ENCODE measurements at places on chromosomes 1 and 21.
A peak's percentile ranks its signal among the peaks of the same experiment; 100 is the strongest.

DNA sequence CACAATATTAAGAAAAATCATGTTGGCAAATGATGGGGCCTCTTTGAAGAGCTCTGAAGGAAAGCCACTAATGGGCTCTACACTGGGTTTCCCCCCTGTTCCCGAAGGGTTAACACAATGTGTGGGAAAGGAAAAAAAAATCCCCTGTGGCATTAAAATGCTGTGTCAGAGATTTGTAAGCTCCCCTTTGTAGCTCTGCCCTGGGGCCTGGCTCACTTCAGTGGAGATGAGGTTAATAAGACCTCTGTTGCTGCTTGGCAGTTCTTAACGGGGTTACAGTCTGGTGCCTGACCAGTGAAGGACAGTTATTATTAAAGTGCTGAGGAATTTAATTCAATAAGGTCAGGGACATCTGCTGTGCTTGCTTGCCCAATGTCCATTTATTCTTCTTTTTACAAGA is 129.7 kb upstream of the UBE2U start:
- no peak for DNase-seq

DNA sequence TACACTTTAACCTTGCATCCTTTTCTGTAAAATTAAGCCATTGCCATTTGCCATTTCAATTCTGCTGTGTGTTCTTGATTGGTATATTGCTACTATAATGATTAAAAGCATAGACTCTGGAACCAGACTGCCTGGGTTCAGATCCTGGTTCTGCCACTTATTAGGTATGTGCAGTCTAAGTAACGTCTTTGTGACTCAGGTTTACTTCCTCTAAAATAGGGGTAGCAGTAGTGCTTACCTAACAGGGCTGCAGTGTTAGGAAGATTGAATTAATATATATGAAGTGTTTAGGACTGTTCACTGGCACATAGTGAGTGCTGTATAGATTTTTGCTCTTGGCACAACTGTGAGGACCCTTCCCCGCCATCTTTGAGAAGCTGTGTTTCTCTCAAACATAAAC is 4.4 kb downstream of the CDC42 start:
- no peak for DNase-seq

DNA sequence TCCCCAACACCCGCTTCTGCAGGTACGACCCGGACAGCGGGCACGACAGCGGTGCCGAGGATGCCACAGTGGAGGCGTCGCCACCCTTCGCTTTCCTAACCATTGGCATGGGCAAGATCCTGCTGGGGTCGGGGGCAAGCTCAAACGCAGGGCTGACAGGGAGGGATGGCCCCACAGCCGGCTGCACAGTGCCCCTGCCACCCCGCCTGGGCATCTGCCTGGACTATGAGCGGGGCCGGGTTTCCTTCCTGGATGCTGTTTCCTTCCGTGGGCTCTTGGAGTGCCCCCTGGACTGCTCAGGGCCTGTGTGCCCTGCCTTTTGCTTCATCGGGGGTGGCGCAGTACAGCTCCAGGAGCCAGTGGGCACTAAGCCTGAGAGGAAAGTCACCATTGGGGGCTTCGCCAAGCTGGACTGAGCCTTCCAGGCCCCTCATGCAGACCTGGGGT is 10.1 kb downstream of the TRIM46 start:
- DNase-seq: no peak

GRCh38 chr1:29591601-29592260 is 355.4 kb downstream of the PTPRU start:
- no peak for DNase-seq

DNA sequence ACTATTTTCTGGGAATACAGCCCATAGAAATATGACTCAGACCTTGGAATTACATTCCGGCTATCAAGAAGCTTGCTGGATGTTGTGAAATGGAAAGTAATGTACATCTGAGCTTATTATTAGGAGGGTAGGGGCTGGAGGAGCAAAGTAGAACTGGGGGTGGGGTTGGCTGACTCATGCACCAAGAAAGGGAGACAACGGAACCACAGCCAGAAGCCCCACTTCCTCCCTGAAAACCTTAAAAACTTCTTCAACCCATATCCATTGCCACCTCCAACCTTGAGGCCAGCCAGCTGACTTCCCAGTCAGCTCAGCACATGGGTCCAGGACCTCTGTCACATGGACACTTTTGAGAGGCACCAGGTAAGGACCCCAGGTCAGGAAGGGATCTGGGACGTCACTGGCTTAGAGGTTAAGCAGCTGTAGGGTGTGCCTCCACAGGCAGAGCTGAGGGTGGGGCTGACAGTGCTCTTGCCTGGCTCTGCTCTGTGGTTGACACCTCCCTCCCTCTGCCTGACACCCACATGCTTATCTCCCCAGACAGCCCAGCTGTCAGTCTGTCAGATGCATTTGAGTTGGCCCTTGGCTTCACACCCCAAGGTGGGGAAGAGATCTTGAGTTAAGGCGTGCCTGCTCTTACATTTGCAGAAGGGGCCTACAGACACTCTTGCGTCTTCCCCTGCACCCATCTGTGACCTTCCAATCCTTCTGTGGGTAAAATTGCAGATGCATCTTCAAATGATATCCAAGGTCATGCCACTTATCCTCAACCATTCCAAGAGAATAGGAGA is 5.7 kb upstream of the ZNF683 start:
- DNase-seq: no peak

DNA sequence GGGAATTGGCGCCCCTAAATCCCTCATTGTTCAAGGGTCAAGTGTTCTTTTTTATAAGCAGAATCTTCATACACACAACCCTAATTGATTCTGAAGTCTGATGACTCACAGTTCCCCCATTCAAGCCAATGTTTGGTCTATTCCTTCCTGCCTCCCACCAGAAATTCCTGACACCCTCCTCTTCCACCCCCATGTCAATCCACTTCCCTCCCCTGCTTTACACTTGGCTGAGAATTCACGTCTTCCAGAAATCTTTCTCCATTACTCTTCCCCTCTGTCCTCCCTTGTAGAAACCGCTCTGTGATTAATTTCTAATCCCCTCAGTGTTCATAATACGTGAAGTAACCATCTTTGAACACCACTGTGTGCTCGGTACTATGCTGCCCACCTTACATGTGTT is 76.2 kb upstream of the CD34 start:
- no peak for DNase-seq

DNA sequence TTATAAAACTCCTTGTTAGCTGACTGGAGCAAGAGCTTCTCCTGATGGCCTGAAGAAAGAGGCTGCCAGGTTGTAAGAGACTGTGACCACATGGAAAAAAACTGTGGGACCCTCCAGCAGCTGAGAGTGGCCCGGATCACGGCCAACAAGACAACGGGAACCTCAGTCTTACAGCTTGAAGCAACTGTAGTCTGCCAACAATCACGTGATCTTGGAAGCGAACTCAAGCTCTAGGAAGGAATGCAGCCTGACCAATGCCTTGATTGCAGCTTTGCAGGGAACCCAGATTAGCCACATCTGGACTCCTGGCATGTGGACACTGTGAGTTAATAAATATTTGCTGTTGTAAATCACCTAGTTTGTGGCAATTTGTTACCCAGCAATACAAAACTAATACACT is 442.6 kb upstream of the PRMT6 start:
- DNase-seq: no peak

DNA sequence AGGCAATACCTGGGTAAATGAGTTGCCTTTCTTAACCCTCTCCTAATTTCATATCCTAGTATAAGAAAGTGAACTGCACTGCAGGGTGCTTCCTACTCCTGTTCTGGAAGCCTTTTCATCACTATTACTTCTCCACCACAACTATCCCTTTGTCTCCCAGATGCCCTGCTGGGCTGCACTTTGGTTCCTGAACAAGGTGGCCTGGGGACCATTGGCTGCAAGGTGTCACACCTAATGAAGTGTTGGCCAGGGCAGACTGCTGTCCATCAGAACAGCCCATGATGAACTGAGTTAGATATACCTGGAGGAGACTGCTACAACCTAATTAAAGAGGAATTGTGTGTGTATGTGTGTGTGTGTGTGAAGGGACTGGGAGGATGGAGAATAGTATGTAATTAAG is 1.9 kb upstream of the KLHDC8A start:
- DNase-seq: no peak

DNA sequence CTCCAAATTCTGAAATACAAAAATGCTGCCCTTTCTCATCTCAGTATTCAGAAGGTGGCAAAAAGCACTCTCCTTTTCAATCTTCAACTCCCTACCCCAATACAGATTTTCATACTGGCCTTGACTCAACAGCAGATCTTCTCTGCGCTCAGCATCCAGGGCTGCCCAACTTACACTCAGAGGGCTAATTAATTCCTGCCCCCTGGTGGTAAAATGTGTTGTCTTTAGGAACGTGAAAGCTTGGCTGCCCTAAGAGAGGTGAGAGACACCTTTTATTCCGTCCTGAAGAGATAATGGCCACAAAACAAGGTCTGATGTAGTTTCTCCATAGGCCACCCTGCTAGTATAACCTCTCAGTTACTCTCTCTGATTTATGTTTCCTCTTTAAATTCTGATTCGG is 25.0 kb downstream of the KRTAP24-1 start:
- peak; percentile 54 for DNase-seq

GRCh38 chr1:183912265-183912886 is 107.5 kb downstream of the RGL1 start:
- no peak for DNase-seq

GRCh38 chr1:162036163-162036562 is 12.5 kb upstream of the OLFML2B start:
- DNase-seq: no peak

DNA sequence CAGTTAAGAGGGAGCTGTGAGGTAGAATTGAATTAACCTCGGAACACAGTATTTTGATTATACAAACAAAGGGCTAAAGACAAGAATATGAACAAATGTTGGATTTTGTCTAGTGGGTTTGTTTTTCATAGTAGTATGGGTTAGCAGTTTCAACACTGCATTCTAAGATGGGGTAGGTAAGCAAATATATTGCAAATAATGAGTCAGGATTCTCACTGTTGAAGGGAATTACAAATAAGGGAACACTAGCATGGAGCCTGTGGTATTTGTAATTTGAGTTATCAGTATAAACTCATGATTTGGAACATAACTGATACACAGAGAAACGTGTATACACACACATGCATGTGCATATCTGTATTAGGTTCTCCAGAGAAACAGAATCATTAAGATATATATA is 44.5 kb downstream of the CD55 start:
- DNase-seq: no peak

DNA sequence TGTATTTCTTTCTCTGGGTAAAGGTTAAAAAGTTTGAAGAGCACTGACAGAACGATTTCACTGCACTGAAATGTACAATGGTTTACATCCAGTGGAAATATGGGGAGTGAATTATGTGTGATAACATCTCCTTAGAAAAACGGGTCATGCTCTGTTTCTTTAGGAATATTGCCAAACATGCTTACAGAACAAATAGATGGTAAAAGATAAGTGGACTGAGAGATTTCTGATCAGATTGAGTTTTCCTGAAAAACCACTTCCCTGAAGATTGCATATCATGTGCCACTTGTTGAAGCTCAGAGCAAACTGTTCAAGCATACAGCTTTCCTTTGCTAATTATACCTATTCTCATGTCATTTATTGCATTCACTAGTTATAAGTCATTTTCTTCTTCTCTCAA is 29.9 kb upstream of the DISP1 start:
- no peak for DNase-seq

GRCh38 chr1:168236836-168237611 is 11.2 kb downstream of the SFT2D2 start:
- no peak for DNase-seq

- peak; percentile 79 for DNase-seq
Measured at GRCh38 chr1:178093951-178094738, at the start of gene RASAL2. Gene RASAL2, plus strand, starts transcription at chr1:178094104. Its CDS starts 389 bp downstream, at chr1:178094493.

GRCh38 chr1:59759156-59759925 is 55.4 kb upstream of the HOOK1 start:
- peak; percentile 87 for DNase-seq

- peak; percentile 87 for DNase-seq
Measured at GRCh38 chr1:47532921-47533792, 95.3 kb downstream of the FOXD2 start.

DNA sequence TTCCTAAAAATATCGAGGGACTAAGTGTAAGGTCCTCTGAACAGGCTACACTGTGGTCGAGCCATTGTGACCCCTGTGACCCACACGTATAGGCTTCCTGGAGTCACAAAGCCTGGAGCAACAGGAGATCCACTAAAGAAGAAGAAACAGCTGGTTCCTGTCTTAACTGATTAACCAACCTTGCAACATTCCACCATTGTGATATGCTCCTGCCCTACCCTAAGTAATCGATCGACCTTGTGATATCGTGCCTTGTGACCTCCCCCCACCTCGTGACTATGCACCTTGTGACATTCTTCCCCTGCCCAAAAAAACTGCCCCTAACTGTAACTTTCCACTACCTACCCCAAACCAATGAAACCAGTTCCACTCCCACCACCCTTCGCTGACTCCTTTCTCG is 304.6 kb upstream of the FAM78B start:
- DNase-seq: no peak

- peak; percentile 20 for DNase-seq
Measured at GRCh38 chr21:44734841-44735240, 23.5 kb upstream of the TSPEAR start.

DNA sequence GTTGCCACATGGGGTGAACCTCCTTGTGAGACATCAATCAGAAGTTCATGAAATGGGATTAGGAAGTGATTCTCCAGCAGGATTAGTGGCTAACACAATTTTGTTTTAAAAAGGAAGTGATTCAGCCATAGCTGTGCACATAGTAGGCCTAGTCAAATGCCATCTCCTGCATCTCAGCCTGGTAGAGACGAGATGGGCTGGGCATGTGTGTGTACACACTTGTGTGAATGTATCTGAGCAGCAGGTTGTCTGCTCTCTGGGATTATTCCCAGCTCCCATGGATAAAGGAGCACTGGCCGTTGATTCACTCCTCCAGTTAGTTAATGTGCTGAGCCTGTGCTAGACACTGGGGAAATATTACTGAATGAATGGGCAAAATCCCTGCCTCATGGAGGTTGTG is 2.0 kb downstream of the FOXE3 start:
- DNase-seq: no peak

- no peak for DNase-seq
Measured at GRCh38 chr1:176102768-176103350, 104.2 kb downstream of the COP1 start.

DNA sequence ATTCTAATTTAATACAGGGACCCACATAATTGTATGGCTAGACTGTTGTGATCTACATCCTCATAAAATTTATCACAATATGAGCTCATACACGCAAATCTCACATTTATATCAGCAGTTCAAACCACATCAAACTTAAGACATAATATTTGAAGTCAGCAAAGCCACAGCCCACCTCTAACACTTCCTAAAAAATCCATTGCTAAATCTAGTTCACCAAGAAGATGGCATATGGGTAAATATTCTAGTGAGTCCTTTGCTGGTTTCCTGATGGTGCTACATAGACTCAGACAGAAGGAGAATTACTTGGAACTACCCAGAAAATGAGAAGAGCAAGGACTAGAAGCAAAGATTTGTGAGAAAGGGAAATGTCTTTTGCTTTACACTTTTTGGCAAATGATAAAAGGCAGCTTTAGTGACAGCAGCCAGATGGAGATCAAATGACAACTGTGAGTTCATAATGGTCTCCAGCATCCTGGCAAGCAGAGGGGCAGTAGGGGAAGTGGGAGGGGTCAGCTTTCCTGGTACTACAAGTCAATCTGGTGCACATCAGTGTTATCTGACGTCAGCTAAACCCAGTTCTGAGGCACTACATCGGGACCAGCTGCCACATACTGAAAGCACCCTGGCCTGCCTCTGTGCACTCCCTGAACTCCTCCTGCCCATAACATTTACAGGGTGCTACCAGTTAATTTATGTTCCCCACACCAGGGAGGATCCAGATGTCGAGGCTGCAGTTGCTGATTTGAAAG is 10.6 kb upstream of the GADD45A start:
- DNase-seq: no peak

Measured in H9 (cell line).